CD4-positive, alpha-beta T cell treated with Interferon alpha-2 for 1 hour (primary cell): ENCODE measurements at places on chromosomes 7 and 10.

DNA sequence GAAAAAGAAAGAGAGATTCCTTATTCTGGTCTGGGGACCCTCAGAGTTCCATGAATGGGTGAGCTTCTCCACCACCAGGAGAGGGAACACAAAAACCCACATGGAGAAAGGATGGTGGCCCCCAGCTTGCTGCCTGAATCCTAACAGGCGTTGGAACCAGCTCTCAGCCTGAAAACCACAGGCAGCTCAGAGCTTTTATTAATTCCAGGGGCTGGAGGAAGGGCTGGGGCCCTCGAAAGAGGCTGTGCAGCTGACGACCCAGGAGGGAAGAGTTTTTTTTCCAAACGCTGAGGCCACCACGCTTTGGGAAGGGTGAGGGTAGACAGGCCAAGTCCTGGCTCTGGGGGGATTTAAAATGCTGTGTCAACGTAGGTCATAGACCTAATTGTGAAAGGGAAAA lies 10.8 kb upstream of the ELN start:
- no peak for DNase-seq

DNA sequence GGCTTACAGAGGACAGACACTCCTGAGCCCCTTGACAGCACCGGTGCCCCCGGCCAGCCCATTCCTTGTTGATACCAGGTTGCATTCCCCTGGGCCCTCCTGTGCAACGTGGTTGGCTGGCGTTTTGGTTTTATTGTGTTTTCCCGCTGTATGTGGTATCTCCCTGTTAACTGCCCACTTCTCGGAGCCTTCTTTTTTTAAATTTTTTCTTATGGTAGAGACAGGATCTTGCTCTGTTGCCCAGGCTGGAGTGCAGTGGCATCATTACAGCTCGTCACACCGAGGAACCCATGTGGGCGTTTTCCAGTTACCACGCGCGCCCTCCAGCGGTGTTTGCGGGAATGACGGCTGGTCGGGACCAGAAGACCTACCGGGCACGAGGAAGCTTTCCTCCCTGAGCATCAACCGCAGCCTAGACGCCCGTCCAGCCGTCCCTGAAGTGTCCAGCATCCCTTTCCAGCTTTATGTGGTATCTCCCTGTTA lies 16.9 kb upstream of the ZFAND2A start:
- peak; percentile 69 for DNase-seq

DNA sequence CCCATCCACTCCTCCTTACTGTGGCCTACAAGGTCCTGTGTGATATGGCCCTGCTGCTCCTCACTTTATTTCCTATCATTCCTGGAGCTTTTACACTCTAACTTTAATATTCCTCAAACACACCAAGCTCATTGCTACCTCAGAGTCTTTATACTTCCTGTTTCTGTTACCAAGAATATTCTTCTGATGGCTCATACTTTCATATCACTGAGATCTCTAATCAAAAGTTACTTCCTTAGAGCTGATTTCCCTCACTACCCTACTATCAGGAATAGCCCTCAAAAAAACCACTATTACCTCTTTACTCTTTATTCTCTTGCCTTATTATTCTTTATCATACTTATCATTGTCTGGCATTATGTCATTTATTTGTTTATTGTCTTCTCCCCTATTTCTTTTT lies 5.8 kb upstream of the PPP3CB start:
- peak; percentile 15 for DNase-seq

- no peak for DNase-seq
These were observed 34.1 kb upstream of the OCM2 start for GRCh38 chr7:98024075-98024474.

GRCh38 chr7:31043051-31043471 lies 9.0 kb upstream of the ADCYAP1R1 start:
- no peak for DNase-seq

DNA sequence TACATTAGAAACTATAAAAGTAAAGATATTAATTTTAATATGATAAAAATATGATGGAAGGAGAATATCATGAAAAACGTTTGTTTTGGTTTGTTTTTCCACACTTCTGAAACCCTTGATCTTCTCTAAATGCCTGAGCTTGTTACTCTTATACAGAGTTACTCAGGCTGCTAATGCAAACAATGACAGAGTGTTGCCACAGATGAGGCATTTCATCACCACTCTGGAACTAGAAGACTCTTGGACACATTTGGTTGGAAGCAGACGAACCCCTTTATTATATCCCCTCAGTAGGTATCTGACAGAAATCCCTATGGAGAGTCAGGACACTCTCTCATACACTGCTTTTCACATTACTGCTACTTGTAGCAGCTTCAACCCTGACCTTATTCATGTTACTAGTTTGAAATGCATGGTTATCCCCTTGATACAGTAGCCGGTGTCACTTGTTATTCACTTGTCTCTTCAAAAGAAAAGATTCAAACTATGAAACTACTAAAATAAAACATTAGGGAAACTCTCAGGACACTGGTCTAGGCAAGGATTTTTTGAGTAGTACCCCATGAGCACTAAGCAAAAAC lies 66.9 kb downstream of the SEMA3C start:
- DNase-seq: no peak

GRCh38 chr10:33519130-33519860 lies 184.8 kb upstream of the NRP1 start:
- no peak for DNase-seq

GRCh38 chr10:101609481-101609880 lies 21.4 kb downstream of the DPCD start:
- DNase-seq: no peak

DNA sequence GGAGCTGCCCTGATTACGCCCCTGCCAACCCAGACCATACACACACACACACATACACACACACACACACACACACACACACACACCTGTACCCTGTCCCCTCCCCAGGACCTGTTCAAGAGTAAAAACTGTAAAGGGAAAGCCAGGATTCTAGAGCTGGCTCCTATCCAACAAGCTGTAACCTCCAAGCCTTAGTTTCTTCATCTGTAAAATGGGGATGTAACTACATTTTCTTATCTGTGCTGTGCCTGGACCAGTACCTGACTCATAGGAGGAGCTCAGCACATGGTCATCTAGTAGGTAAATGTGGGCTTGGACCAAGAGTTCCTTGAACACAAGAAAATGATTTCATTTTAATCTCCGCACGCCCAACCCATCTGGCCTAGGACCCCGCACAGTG lies 128.8 kb downstream of the ZMIZ1 start:
- no peak for DNase-seq

DNA sequence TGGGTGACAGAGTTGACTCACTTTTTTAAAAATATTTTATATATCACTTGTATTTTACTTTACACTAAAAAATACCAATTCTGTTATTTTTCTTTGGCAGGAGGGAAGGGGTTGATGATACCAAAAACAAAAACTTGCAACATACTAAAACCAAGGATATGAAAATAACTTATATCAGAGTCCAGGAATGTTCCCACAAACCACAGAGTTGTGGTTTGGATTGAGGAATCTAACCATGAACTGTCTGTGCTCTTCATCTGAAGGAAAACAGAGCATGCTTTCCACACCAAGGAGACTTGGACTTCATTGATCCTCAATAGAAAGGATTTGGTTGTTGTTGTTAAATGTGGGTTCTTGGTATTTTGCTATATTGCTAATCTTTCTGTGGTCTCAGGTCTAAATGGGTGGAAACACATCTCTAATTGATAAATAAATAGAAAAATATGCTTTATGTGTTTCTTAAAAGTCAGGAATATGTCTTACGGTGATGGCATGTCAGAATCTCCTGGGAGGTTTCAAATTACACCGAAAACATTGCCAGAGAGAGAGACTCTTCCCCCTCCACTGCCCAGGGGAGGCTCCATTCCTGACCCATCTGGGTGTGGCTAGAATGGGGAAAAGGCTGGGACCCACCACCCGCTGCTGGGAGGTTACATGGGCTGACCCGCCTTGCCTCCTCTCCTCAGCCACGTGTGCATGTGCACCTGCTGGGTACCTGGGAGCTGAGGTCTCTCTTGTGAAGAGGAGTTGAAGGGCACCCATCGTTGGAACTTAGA lies 46.9 kb upstream of the STK17A start:
- DNase-seq: no peak

- no peak for DNase-seq
These were observed 9.3 kb upstream of the PNPLA8 start for GRCh38 chr7:108535257-108535656.

- DNase-seq: no peak
These were observed 126.1 kb downstream of the ELAPOR2 start for GRCh38 chr7:86933295-86933845.
